ENCODE measurements at places on chromosomes 4 and X.

DNA sequence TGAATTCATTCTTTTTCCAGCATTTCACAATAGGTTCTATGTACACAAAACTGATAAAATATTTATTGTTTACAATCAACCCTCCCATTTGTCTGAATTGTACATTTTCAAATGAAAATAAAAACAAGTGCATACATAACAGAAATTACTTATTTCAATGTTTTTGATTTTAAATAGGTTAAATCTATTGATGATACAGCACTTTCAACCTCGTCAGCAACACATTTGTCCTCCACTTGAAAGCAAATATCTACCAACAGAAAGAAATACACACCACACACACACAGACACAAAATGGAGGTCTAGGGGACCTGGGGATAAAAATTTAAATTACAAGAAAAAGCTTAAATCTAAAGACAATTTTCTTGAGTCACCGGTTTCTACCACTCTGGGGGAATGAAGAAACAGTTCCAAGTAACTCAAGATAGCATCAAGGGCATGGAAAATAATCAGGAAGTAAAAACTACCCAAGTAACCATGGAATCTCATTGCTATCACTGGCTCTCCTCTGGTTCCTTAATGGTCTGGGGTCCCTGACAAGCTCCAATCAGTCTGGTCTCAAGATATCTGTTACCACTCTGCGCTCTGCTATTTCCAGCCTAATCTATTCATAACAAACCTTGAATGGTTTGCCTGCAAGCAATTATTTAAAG is 27.6 kb downstream of the ANKRD17 start:
- no peak for DNase-seq

DNA sequence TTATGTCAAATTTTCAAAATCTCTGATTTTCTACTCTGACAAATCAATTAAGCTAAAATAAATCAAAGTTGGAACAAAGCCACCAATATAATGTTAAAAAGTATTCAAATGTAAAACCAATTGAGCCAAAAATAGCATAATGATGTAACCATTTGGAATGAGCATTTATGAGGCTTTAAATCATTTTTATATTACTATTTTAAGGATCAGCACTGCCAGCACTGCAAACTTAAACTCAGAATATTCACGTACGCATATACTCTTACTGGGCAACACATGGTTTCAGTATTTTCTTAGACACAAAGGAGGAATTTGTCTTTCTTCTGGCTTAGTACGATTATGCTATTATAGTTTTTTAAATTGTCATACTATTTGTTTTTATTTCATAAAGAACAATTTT is 52.2 kb downstream of the AFAP1 start:
- DNase-seq, result no peak

- DNase-seq, result no peak
These were observed 99.9 kb downstream of the AREG start for GRCh38 chr4:74544655-74545361.

DNA sequence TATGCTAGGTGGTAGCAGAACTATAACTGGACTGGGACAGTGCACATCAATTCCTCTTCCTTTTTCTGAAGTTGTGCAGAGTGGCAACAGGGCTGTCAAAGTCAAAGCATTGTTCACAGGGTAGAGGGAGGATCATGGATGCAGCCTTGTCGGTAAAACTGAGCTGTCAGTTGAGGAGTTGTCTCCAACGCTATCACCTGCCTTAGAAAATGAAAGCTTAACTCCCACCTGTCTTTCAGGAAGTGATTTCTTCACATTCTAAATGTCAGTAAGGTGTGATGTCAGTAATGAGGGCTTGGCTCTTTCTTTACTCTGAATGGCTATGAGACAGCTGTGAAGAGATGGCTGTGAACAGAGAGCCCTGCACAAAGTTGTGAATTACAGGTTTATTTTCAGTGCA is 66.4 kb upstream of the BANK1 start:
- DNase-seq, result no peak

GRCh38 chrX:48558271-48558670 is 16.0 kb upstream of the RBM3 start:
- no peak for DNase-seq

GRCh38 chr4:136748773-136749172 is 783.5 kb downstream of the PCDH18 start:
- no peak for DNase-seq

- DNase-seq, result no peak
These were observed 66.3 kb downstream of the PTPN13 start for GRCh38 chr4:86660401-86660800.

DNA sequence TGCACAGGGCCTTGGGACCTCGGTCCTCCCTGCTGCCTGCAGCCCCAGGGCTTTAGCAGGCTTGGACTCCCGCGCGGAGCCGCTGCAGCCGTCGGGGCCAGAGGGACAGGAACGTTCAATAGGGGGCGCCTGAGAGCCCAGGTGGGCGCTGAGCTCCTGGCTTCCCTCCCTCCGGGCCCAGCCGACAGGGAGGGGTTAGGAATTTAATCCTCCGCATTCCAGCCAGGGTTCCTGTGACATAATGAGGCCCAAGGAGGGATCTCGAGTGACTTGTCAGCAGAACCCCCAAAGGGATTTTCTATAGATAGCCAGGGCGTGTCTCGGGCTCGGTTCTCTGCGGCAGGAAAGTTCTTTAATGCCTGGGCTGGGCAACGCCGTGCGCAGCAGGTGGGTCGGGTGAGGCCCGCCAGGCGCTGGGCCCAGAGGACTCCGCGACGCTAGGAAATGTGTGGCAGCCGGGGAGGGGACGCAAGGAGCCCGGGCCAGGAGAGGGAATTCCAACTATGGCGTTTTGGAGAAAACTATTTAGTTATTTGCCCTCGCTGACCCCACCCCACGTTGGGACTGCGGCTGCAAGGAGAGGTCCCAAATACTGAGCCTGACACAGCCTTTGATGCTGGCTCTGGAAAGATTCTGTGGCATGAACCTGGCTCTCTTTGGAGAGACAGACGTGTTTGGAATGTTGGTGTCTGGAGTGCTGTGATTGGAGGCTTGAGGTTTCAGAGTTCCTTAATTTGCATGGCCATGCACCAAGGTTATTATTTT is 285.2 kb upstream of the GATB start:
- peak; percentile 41 for DNase-seq

DNA sequence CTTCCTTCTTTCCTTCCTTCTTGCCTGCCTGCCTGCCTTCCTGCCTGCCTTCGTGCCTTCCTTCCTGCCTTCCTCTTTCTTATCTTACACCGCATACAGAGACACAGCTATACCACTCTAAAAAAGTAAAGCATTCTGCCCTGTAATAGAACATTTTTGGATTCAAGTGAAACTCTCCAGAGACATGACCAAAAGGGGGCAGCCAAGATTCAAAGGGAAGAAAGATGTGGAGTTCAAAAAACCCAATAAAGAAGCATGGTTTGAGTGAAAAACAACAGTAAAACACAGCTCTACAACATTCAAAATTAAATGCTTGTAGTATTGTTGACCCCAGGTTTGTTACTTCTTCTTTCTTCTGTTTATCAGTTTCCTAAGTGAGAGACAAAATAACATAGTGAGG is 914.9 kb upstream of the PCDH7 start:
- no peak for DNase-seq

GRCh38 chr4:166798126-166798525 is 436.2 kb downstream of the SPOCK3 start:
- no peak for DNase-seq

DNA sequence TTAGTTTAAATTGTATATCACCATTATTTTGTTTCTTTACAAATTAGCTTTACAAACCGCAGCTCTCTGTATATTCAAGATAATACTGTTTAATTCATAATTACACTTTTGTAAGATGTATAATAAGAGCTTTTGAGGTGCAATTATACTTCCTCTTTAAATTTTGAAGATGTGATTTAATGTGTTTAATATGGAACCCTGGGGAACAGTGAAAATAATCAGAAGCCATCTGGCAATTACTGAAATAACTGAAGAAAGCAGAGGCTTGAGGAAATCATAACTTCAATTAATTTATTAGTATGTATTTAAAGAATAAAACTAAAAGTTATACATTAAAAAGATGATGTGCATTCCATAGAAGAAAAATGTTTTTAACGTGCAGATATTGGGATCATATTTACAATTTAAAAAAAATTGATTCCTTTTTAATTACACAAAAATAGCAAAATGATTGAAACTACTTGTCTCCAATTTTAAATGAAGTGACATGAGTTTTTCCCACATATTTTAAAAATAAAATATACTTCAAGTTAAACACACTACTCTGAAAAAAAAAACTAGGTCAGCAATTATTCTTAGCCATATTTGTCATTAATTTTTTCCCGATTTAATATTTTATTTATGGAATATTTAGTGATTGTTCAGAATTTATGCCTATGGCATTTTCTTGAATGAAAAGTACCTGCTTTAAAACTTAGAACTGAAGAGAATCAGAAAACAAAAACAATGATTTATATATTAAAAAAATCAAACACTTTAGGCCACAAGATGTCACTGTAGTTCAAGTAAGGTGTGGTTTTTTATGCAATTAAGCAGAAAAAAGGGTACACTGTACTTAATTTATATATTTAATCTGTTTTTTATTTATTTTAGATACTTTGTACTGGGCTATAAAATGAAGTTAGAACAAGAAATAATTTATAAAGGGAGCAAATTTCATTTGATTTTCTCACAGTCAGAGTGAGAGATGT is 942.7 kb upstream of the NDST4 start:
- no peak for DNase-seq

DNA sequence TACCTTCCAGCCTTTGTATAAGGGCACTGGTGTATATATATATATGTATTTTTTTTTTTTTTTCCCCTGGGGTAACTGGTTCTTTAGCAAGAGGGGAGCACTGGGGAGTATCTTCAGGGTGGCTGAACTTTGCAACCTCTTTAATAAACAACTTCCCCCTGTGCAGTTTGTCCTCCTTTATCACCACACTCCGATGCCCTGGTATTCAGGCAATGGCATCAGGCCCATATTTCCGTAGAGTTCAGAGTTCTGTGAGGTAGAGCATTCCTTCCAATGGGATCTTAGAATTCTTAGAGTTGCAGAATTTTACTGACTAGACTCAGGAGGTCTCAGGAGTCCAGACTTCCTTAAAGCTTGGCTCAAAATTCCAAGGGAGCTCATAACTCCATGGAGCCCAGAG is 24.6 kb downstream of the NYX start:
- no peak for DNase-seq

- DNase-seq, result no peak
These were observed 9.5 kb downstream of the RBPJ start for GRCh38 chr4:26330186-26330787.

GRCh38 chrX:56228914-56229313 is 3.2 kb upstream of the KLF8 start:
- DNase-seq, result no peak

GRCh38 chr4:64776820-64777219 is 367.6 kb upstream of the TECRL start:
- no peak for DNase-seq

DNA sequence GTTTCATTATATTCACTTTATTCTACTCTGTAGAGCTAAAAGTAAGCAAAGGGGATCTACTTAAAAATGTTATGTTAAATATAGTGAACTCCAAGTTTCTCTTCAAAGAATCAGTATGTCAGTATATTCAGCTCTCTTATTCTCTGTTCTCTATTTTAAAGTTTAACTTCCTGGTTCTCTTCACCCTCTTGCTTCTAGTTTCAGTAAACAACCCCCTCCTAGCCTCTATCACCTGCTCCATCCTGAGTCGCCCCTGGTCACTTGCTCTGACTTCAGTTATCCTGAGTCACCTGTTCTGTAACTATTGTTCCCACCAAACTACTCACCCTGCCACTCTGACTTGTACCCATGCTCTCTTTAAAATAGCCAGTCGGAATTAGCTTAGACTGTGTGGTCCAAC is 180.9 kb upstream of the AADAT start:
- DNase-seq, result no peak

GRCh38 chr4:103887191-103887590 is 167.4 kb upstream of the TACR3 start:
- DNase-seq, result no peak

DNA sequence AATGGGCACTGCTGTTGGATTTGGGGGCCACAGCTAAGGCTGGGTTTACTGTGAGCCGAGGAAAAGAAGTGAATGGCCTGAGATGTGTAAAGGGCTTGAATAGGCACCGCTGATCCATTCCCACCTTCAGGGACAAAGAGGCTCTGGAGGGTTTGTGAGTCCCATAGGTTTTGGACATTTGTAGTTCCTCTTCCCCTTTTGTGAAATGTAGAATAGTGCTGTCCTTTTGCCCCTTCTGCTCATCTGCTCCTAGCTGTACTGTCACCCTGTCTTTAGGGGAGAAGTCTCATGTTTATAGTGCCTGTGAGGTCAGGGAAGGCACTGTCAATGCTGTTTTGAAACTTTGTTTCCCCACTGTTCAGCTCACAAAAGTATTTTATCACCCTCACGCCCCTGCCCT is 26.4 kb upstream of the CLCN4 start:
- no peak for DNase-seq

DNA sequence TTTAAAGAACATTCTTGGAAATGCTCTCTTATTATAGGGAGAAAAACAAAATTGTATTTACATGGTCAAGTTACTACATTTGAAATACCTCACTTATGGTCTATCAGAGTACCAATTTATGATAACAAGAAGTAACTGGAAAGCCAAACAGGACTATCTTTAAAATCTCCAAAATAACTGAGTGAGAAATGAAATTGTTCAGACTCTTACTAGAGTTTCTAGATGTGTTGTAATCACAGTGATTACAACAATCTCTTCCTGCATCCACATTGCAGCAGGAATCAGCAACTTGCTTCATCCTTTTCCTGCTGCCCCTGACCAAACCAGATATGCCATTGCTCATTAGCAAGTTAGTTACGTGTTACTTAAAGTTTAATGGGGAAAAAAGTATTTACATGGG is 245.2 kb upstream of the SMIM31 start:
- no peak for DNase-seq

GRCh38 chrX:31061091-31061490 is 10.8 kb downstream of the FTHL17 start:
- DNase-seq, result no peak

DNA sequence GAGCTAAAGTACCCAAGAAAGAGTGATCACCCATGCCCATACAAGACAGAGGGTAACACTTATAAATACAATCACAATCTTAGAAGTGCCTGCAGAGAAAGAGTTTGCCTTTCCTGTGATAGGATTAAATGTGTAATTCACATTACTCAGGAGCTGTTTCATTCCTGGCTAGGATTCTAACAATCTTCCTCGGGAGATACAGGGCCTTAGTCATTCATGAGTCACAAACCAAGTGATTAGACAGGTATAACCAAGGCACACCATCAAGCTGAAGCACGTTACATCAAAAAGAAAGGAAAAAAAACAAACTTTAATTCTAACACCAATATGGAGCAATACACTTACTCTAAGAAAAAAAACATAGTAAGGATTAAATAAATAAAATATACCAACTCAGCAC is 14.9 kb downstream of the ABCG2 start:
- no peak for DNase-seq

- no peak for DNase-seq
These were observed 284.2 kb downstream of the KCNIP4 start for GRCh38 chr4:21664355-21664754.

GRCh38 chrX:31679861-31680260 is 608.0 kb upstream of the FTHL17 start:
- DNase-seq, result no peak

GRCh38 chr4:51858605-51859202 is 15.8 kb downstream of the DCUN1D4 start:
- no peak for DNase-seq

- no peak for DNase-seq
These were observed 65.7 kb upstream of the CITED1 start for GRCh38 chrX:72371405-72371804.

GRCh38 chrX:74540635-74541249 is 73.7 kb downstream of the RLIM start:
- peak; percentile 26 for DNase-seq

All from activated T-cell treated with anti-CD3 and anti-CD28 coated beads, Interleukin-2, amount 50 U/mL, for 48 hours (primary cell).